ENCODE measurements at places on chromosomes 4 and X.

GRCh38 chr4:119281393-119281792, 40.5 kb downstream of the FABP2 start:
- DNase-seq, result no peak

- DNase-seq, result no peak
Measured at GRCh38 chr4:161555689-161556660, 607.8 kb downstream of the FSTL5 start.

GRCh38 chr4:16297003-16297402, 70.7 kb upstream of the TAPT1 start:
- DNase-seq, result no peak

- DNase-seq, result no peak
Measured at GRCh38 chr4:78829296-78829695, 53.1 kb downstream of the BMP2K start.

DNA sequence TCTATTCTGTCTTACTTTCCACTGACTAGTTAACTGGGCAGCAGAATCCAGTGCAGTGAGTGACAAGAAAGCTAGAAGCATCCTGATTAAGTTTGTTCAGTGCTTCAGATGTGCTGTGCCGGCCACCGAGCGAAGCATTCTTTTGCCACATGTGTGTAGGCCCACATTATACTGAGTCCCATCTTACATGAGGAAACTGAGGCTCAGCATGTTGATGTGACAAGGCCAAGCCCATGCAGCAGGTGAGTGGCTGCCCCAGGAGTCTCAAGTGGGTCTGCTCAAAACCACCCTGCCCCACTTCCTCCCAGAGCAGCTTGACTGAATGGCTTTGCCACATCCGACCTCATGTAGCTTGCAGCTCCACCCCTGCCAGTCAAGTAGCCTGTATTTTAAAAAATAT, 50.5 kb downstream of the RHOH start:
- no peak for DNase-seq

- peak; percentile 47 for DNase-seq
Measured at GRCh38 chrX:19121898-19122640, at the start of gene ADGRG2. Gene ADGRG2 (minus strand): TSS chrX:19122468. CDS start chrX:19068834, 53,634 bp downstream.

- no peak for DNase-seq
Measured at GRCh38 chr4:9847968-9848748, 66.7 kb downstream of the DRD5 start.

GRCh38 chr4:25722964-25723363, 67.3 kb downstream of the SLC34A2 start:
- no peak for DNase-seq

- no peak for DNase-seq
Measured at GRCh38 chrX:43682726-43683125, 26.6 kb downstream of the MAOA start.

DNA sequence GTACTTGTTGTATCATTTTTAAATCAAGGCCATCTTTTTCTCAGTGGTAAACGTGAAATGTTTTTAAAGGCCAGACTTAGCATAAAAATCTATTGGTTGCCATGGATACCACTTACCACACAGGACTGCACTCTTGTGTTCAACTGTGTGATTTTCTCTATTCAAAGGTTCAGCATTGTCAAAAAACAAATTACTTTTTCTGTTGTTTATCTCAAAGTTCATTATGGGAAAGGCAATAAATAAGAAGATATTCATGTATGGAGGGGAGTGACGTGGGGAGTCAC, 231.0 kb upstream of the GATB start:
- no peak for DNase-seq

DNA sequence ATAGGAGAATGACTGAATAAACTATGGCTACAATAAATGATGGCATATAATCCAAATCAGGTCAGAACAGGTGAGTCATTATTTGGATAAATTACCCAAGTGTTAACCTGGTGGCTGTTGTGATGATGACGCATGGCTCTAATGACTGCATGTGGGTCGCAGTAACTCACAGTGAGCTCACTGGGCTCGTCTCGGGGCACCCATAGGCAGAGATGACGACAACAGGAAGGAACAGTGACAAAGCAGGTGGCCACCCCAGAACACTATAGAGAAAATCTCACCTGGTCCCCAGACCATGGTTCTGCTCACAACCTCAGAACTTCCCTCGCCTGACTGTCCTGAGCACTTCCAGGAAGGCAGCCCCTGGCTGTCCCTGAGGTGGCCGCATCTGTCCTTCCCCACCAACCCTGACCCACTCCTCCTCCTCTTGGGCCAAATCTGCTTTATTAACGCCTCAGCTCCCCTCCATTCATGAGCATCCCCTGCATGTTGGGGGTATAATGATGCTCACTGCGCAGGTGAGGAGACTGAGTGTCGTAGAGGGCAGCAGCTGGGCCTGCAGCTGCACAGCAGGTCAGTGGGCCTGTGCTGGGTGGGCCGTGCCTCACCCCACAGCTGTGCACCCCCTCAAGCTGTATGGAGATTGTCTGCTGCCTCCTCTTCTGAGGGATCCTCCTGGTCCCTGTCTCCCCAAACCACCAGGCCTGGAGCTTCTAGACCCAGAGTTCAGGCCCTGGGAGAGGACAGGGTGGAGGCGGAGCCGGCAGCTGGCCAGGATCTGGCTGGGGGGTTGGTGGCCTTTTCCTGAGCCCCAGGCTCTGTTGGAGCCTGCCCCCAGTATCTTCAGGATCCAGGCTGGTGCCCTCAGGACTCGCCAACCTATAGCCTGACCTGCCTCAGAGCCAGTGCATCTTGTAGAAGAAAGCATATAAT, 30.9 kb upstream of the FAM156A start:
- DNase-seq, result no peak

DNA sequence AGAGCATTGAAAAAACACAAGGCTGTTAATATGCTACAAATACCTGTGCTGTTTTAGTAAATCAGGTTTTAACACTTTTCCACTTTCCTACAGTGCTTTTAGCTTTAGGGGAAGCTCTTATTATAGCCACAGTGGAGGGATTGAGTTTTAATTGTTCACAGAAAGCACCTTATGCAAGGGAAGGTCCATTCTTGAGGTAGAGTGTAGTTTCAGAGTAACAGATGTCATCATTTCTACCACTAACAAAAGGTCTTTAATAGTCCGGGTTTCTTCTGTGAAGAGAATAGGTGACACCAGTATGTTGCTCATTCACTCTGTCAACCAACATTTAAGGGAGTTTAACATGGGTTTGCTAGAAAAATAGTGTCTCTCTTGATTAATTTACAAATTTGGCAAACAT, 104.4 kb downstream of the STIM2 start:
- no peak for DNase-seq

DNA sequence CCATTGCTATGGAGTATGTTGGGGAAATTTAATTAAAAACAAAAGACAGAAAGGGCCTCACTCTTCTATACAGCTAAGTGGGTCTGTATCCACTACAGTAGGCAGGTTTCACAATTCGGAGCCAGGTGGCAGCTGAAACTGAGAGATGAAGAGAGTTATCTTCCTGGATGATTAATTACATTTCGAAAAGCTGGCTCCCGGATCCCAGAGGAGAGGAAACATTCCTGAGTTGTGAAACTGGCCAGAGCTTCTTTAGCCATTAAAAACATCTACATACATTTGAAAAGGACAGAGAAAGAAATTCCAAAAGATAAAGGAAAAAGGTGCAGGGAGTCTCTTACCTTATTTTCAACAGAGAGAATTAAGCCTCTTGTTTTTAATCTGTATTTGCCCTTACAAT, 15.5 kb upstream of the PDZD4 start:
- no peak for DNase-seq

GRCh38 chr4:75848891-75849290, 53.4 kb downstream of the PPEF2 start:
- no peak for DNase-seq

DNA sequence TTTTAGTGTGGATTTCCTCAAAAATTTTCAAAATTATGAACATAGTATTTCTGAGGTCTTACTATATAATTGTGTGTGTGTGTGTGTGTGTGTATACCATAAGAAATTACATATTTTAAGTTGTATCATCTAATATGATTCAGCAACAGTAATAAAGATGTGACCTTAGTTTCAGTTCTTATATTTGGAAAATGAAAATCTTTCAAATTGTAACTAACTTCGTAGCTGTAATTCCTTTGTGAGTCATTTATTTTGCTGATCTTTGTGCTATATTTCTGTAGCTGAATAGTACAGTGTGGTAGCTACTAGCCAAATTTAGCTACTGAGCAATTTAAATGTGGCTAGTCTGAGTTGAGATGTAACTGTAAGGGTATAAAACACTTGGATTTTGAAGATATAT, 116.4 kb downstream of the RAP1GDS1 start:
- no peak for DNase-seq

DNA sequence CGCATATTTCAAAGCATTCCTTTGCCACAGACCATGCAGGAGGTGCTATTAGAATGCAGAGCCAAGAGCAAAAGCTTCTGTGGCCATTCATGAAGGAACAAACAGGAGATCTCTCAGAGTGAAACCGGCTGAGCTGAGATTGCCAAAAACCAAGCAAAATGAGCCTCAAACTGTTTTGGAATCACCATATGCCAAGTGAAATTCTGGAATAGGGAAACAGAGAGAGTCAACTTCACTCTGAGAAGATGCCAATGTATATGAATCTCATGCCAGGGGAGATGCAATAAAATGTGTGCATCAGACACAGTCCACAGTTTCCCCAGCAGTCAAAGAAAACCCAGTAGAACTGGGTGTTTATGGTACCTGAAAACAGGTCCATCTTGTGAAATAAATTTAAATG, 42.3 kb downstream of the SRPX start:
- no peak for DNase-seq

DNA sequence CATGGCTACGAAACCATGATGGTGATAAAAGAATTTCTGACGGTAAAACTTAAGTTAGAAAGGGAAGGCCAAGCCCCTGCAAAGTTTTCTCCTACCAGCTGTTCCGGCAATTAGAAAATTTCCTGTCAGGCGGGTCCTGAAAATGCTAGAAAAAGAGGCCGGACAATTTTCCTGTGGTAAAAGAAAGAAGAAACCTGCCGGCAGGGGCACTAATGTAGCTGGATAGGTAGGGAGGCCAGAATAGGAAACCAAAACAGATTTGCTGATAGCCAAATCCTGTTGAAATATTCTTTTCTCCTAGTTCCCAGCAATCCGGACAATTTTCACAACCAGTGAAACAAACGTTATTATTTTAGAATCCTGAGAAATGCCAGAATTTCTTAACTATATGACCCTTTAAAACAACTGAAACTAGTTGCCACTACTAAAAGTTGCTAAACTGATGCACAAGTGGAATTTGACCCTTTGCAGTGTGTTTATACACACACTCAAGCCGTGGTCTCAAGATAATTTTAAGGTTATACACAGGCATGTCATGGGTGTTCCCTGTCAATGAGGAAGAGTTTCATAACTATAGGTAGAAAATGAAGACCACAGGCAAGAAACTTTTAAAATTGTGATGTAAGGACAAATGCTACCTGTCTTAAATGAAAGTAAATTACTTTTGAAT, 47.7 kb downstream of the RPS6KA3 start:
- DNase-seq, result peak; percentile 5

DNA sequence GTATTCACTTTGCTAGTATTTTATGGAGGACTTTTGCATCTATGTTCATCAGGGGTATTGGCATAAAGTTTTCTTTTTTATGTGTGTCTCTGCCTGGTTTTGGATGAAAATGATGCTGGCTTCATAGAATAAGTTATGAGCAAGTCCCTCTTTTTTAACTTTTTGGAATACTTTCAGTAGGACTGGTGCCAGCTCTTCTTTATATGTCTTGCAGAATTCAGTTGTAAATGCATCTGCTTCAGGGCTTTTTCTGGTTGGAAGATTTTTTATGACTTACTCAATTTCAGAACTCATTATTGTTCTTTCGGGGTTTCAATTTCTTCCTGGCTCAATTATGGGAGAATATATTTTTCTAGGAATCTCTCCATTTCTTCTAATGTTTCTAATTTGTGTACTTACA, 9.1 kb upstream of the CSN2 start:
- DNase-seq, result no peak

- no peak for DNase-seq
Measured at GRCh38 chr4:17489123-17489522, 22.8 kb downstream of the QDPR start.

GRCh38 chr4:74583757-74584156, 138.8 kb downstream of the AREG start:
- DNase-seq, result no peak

- no peak for DNase-seq
Measured at GRCh38 chr4:55002431-55002830, 123.0 kb downstream of the KDR start.

GRCh38 chr4:110347805-110348204, 128.2 kb upstream of the ENPEP start:
- DNase-seq, result no peak

DNA sequence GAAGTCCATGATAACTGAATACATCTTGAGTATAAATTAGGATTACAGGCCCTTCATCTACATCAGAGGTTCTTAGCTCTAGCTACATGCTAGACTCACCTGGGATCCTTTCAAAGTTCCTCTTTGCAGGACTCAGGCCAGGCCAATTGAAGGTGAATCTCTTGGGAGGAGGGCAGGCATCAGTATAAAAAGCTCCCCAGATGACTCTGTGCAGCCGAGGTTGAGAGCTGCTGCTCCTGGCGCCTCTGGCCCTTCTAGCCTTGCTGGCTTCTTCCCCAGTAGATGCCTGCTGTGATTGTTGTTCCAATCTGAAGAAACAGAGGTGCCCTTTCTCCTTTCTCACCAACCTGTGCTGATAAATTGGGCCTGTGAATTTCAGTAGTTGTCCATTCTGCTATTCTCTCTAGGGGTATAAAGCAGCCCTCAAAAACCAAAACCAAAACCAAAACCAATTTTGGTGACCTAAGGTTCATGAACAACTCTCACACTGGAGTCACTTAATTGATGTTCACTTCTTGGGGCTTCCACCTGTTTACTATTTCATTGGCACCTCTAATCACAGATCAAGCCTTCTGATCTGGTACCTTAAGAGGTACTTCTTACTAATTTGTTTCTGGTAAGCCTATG, 78.7 kb downstream of the SUPT20HL2 start:
- DNase-seq, result no peak

GRCh38 chrX:139647597-139647996, 60.4 kb downstream of the MCF2 start:
- no peak for DNase-seq

DNA sequence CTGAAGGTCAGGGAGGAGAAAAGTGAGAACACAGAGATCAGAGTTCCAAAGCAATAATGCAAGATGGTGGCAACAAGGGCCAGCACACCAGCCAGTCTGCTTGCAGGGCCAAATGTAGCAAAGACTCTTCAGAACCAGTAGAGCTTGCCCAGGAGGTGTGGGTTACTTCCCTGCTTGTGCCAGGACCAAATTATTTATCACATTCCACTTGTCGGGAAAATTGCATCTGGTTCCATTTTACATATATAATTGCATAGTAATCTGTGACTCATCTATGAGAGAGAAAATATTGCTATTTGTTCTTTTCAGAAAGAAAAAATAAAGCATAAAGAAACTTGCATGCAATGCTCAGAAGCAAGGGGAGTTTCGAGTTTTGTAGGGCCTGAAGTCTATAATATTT, 41.4 kb downstream of the MAML3 start:
- DNase-seq, result no peak

- DNase-seq, result no peak
Measured at GRCh38 chr4:126071346-126072333, 756.9 kb downstream of the FAT4 start.

DNA sequence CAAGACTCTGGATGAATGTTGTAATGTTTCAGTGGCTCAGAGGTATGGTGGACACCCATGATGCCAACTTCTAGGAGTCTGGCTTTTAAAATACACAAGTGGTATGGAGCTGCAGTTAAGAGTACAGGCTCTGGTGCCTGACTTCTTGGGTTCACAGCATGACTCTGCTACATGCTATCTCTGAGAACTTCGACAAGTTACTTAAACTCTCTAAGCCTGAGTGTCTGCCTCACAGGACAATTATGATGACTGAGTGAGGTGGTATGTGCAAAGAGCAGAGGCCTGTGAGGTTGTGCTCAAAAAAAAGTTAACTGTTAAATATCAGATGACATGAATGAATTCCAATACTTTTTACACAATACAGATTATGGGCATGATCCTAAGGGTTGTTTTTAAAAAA, 90.9 kb upstream of the SRD5A3 start:
- DNase-seq, result no peak

Data from iPS-NIHi11 (cell line).